Stimulated activated naive CD4-positive, alpha-beta T cell (primary cell): ENCODE measurements at places on chromosomes 5 and 9.
A peak's percentile ranks its signal among the peaks of the same experiment; 100 is the strongest.

DNA sequence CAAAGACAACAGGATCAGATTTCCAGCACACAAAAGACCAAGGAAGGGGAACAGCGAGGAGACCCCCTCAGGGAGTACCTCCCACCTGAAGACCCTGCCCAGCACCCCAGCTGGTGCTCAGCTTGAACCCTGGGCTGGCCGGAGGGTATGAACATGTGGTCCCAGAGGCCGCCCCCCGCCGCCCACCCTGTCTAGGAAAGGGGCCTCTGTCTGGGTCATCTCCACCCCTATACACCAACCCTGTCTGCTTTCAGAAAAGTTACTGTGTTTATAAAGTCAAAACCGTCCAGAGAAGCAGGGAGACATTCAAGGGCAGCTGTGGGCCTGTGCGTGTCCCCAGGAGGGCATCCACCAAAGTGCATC lies 72.2 kb downstream of the ADAMTS2 start:
- no peak for DNase-seq

DNA sequence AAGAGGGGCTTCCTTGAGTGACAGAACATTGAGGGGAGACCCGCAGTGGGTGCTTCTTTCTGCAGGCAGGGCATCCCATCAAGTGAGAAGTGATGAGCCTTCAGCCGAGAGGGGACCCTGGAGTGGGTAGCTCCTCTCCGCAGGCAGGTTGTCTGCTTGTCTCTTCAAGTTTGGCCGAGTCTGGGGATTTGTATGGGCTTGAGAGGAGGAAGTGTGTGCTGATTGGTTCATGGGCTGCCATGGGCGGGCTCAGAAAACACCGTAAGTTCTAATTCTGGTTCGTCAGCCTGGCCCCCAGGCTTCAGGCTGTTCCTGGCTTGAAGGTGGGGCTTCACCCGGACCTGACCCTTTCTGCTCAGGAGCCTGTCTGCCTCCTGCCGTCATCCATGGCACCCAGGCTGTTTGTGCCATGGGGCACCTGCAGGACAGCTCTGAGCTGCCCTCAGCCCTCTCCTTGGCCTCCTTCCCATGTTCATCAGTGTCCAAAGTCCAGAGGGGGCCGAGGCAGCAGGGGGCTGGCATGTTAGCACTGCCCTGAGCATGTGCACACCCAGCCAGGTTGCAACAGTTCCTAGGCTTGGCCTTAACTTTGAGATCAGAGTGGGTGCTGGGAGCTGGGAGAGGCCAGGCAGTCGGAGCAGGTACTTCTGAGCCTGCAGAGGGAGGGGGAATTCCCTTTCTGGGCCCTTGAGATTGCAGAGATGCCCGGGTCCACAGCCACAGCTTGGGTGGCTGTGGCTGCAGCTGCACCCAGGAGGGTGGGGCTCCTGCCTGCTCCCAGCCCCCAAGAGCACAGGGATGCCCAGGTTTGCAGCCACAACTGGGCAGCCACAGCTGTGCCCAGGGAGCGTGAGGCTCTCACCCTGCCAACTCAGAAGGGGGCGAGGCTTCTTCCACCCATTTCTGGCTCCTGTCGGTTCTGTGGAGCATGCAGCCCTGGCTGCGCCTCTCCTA lies 13.5 kb upstream of the DHFR start:
- no peak for DNase-seq

DNA sequence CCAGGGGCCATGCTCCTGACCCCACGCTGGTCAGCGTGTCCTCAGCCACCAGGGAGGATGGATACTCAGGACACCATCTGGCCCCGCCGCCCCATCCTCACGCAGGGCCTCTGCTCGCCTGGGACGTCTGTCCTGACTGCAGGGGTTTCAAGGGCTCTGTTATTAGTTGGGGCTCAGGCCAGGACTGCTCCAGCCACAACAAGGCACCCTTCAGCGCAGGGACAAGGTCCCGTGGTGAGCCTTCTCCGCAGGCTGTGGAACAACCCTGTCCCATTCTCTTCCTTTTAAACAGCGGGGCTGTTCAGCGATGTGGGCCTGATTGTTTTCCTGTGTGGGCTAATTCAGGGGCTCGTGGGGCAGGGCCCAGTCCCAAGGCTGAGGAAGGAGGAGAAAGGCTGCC lies 61.6 kb downstream of the SEMA4D start:
- no peak for DNase-seq

- no peak for DNase-seq
Observed at GRCh38 chr9:136774416-136775045, 10.2 kb upstream of the LCN15 start.

GRCh38 chr9:118263949-118264348 lies 559.7 kb downstream of the TLR4 start:
- no peak for DNase-seq

- DNase-seq = no peak
Observed at GRCh38 chr5:106957336-106957735, 713.4 kb downstream of the EFNA5 start.

DNA sequence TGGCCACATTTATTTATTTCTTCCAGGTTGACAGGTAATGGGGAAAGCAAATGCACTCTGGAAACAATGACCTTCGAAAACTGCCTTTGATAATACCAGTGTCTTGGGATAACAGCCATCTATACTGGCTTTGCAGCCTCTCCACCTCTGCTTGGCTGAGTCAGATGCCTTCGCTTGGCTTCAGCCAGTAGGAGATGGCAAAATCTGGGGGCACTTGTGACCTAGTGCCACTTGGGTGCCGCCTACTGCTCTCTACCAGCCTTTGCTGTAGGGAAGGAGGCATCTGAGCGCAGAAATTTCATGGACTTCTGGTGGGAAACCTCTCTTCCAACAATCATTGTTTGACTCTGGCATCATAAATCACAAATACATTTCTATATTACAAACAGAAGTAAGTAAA lies 21.8 kb downstream of the FYB1 start:
- peak; percentile 63 for DNase-seq

DNA sequence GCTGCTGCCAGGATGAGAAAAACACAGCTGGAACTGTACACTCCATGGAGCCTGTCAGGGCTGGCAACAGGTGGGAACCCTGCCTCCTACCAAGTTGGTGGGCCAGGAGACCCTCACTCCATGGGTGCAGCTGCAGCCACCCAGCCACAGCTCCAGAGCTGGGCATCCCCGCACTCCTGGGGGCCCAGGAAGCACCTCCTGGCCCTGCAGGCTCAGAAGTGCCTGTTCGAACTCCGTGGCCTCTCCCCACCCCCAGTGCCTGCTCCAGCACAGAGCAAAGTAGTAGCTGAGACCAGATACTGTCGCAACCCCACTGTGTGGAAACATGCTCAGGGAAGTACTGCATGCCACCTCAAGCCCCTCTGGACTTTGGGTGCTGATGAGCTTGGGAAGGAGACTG lies 564.0 kb upstream of the ACO1 start:
- DNase-seq = no peak

DNA sequence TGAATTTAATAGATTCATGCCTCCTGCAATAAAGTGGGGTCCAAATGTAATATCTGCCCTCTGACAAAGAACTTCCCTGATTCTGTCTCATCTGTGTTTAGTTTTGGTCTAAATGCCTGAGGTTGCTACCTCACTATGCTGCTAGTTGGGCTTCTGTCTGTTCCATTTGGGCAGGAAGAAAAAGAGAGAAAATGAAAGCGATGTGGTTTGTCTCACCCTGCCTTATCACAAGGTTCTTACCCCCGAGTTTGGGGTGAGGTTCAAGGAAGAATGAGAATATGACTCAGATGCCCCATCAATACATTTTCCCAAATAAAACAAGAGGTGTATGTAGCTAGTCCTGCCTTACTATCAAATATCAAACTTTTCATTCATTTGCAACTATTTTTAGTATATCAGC lies 132.1 kb upstream of the MTAP start:
- peak; percentile 15 for DNase-seq

DNA sequence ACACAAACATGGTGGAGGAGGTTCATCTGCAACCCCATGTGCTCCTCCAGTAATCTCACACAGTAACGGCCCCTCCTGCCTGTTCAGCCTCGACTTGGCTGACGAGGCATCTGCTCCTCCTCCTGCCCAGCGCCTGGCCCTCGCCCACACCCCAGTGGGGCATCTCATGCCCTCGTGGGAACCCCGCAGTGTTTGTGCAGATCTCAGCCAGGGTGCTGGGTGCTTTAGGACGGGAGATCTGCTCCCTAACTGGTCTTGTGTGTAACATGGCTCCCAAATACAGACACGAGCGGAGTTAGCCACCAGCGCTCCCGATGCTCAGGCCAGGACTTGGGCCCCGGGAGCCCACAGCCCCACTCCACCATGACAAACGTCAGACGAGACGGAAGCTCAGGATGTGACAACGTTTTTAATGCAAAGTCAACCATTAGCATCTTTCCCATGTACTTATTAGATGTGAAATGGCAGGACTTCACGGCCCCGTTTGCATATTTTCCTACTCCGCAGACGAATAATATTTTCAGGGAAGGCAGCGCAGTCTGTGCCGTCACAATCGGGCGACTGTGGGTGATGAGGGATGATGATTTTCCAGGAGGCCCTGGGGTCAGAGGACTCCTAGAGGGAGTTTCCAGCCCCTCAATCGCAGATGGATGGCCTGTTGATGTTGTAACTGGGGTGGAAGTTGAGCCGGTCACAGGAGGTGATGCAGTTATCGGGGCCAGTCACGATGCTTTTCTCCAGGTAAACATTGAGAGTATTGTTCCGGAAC lies 5.5 kb upstream of the MRPS2 start:
- no peak for DNase-seq

DNA sequence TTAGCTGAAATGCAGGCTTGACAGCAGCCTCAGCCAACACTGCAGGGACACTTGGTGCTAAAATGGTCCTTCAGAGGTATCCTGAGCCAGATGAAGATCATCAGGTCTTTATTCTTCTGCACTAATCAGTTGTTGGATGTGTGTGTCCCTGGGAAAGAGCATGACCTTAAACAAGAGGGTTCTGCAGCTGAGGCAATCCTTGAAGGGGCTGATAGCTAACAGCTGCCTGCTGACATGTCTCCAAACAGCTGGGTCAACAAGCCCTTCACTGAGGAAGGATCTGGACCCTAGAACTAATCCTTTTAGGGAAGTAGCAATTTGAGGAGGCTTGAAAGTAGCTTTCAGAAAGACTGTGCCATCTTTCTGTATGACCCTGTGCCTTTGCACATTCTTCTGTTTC lies 376.3 kb upstream of the ACTBL2 start:
- no peak for DNase-seq

- DNase-seq = no peak
Observed at GRCh38 chr5:78659114-78659513, 10.5 kb upstream of the LHFPL2 start.
